ENCODE measurements at places on chromosomes 5 and 9.

DNA sequence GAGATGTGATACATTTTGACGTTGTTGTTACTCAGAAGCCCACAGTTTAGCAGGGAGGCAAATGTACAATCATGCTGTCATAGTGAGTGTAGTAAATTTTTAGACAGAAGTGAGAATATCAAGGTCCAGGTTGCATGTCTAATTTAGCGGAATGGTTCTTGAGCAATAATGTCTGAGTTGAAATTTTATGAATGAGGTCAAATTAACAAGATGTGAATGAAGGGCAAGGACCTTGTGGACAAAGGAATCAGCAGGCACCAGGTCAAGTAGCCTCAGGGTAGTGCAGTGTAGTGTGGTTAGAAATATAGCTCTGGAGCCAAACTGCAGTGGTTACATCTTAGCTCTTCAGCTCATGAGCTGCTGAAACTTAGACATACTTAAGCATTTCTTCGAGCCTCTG lies 36.2 kb downstream of the TNFSF8 start:
- DNase-seq, result no peak

- no peak for DNase-seq
Observed at GRCh38 chr9:130308081-130308571, 42.6 kb downstream of the HMCN2 start.

DNA sequence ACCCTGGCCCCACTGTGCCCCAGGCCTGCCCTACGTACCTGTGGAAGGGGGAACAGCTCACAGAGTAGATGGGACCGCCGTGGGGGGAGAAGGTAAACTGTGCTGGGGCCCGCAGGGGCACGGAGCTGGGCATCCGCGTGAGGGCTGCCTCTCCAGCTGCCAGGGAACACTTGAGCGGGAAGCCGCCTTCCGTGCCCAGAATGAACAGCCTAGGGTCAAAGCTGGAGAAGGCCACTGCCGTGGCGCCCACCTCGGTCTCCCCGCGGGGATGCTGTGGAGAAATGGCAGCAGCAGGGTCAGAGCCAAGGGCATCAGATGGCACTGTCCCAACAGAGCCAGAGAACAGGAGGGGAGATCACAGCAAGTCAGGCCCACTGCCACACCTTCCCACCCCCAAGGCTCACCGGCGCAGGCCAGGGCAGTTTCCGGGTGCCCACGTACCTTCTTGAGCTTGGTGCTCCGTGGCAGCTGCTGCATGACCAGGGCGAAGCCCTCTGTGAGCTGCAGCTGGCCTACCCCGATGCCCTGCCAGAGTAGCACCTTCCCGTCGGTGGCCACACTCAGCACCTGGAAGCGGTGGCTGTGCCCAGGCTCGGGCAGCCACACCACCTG lies 21.9 kb downstream of the DYNC2I2 start:
- DNase-seq, result no peak

- no peak for DNase-seq
Observed at GRCh38 chr9:137639303-137640051, 20.7 kb downstream of the EHMT1 start.

- DNase-seq, result no peak
Observed at GRCh38 chr5:139897342-139897741, 101.7 kb downstream of the PSD2 start.
